ENCODE measurements at places on chromosomes 5 and 9.

DNA sequence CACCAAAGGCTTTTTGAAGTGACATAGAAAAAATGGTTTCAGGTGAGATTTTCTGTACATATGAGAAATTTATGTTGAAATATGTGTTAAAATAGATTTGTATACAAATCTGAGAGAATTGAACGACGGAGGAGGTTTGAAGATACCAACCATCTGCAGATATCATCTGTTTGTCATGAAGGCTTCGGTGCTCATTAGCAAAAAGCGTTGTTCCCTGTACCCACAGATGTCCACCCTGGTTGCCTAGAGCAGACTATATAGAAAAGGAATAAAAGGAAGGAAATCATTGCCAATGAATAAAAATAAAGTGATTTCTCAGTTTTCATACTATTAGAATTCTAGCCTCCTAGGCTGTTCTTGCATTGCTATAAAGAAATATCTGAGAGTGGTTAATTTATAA, 2262.8 kb upstream of the ACO1 start:
- DNase-seq = no peak

DNA sequence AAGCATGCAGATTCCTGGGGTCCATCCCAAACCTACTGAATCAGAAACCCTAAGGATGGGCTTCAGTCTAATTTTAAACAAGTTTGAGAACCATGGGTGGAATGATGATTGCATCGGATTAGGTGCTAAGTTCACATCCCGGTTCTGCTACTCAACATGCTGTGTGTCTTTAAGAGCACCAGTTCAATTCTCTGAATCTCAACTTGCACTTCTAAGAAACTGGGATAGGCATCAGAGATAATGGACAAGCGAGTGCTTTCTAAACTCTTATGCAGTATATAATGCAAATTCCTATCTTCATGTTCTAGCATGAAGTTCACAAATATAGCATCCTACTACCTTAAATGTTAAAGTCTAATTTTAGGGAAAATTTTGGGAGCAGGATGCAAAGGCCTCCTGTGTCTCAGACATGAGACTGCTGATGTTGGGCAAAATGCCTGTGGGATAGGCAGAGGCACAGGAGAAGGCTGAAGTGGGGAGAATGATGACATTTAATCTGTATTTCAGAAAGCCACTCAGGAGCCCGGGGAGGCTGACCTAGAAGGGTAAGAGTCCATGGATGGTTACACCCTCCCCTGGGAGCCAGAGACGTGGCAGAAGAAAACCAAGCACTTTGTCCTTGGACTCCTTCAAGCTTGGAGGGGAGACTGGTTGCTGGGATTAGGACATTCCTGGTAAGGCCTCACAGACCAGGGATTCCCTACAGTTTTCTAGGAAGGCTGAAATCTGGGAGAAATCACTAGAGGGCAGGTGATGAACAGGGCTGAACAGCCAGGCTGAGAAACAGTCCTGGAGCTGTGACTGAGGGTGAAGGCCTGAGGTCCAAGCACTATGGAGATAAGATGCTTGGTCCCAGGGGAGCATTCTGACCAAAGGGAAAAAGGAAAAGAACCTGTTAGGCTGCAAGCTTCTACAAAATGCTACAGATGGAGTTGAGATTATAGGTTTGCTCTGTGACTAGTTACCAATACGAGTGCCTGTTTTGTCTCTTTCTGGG, 311.9 kb upstream of the PANK3 start:
- DNase-seq = no peak

GRCh38 chr5:174690271-174690670, 34.1 kb upstream of the MSX2 start:
- DNase-seq = no peak

GRCh38 chr5:66337626-66338226, 193.6 kb downstream of the SREK1 start:
- no peak for DNase-seq

DNA sequence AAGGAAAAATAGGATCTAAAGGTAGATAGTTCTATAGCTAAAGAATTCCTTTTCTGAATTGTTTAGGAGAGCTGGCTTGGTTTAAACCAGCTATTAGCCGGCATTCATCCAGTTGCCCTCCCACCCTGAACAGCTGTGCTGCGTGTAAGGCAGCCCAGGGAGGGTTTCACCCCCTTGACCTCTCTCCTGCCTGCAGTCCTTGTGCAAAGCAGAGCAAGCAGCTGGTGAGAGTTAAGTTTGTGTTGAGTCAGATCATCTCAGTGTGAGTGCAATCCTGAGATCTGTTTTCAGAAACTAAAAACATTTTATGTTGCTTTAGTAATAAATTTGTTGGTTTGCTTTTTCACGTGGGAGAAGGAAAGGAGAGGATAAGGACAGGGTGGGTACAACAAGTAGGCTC, 13.0 kb downstream of the SLC25A25 start:
- no peak for DNase-seq

DNA sequence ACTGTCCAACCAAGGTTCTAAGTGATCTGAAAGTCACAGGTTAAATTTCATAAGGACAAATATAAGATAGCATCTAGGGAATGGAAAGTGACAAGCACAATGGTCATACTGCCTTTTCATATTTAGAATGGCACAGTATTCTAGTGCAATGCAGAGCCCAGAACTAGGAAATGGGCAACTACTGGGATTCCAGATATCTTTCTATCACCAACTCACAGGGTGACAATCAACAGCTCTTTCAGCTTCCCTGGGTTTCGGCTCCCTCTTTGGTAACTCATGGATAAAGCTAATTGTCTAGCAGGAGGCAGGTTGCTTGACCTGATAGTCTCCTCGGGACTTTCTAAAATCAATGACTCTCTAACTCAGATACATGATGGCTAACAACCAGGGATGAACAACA, 60.4 kb downstream of the NR3C1 start:
- no peak for DNase-seq

DNA sequence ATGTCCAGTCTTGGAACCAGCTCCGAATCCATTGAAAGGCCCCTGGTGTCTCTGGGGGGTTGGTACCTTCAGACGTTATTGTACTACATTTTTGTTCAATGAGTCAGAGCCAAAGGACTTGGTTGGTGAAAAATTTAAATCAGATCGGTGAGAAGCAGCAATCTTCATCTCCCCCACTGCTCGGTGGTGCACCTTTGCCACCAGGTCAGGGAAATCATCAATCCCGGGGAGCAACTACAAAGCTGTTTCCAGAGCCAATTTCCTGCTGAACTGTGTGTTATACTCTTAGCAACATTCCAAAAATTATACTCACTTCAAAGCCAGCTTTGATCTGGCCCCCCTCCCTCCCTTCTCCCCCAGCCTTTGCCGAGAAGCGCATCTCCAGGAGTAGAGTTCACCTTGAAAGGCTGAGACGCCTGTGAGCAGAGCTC, 375.2 kb upstream of the WWC1 start:
- DNase-seq = no peak

DNA sequence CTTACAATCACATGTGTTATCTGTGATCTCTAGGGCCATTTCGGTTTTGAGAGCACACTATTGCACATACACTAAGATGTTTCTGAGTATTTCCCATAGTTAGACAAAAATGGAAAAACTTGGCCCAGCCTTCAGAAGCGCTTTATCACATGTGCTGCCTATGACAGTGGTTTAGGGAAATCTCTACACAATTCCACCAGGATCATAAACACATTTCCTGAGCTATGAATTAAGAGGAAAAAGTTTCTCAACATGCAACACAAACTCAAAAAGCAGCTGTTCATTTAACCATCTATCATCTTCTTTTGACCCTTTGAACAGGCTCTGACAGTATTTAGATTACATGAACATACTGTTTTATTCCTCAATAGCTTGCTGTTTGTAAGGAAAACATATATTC, 15.1 kb downstream of the FGF1 start:
- no peak for DNase-seq

All from effector CD4-positive, alpha-beta T cell (primary cell).